Naive thymus-derived CD8-positive, alpha-beta T cell (primary cell): ENCODE measurements at places on chromosomes 11 and 22.

DNA sequence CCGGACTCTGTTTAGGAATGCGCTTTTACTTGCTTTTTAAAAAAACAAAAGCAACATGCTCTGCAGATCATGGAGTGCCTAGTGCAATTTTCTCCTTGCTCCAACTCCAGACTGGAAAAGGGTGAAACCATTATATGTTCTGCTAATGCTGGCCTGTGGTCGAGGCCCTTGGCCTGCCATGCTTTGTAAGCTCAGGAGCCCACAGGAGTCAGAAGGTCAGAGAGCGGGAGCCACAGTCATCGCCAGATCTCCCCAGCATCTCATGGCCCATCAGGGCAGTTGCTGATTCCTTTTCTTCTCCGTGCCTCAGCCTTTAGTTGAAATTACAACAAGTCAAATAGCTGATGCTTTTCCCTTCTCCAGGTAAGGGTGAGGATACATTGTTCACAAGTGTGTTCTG lies 80.3 kb downstream of the DDIAS start:
- DNase-seq, result no peak

DNA sequence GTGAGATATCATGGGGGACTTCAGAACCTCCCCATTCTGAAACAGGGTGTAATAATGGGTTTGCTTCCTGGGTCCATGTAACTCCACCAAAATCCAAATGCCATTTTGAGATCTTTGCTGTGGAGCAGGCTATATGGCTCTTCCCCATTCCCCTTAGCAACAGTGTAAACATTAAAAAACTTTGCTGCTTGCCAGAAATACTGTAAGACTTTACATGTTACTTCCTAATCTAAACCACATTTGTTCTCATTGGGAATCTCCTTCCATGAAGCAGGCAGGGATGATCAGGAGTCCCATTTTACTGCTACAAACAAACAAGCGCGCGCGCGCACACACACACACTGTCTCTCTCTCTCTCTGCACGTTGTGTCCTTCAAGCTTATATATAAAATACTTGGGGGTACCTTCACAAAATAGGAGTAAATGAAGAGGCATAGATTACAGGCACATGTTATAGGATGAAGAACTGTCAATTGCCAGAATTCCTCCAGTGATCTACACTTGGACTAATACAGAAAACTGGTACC lies 86.5 kb downstream of the ANO3 start:
- no peak for DNase-seq

GRCh38 chr11:79314906-79315689 lies 125.7 kb downstream of the TENM4 start:
- no peak for DNase-seq

- DNase-seq, result no peak
These were observed 206.2 kb upstream of the CADM1 start for GRCh38 chr11:115710426-115710825.

GRCh38 chr11:69476509-69476961 lies 4.9 kb upstream of the LINC01488 start:
- DNase-seq, result no peak

- no peak for DNase-seq
These were observed 29.4 kb upstream of the PACSIN2 start for GRCh38 chr22:43044290-43044712.

GRCh38 chr22:22025320-22026156 lies 43.0 kb upstream of the TOP3B start:
- no peak for DNase-seq

DNA sequence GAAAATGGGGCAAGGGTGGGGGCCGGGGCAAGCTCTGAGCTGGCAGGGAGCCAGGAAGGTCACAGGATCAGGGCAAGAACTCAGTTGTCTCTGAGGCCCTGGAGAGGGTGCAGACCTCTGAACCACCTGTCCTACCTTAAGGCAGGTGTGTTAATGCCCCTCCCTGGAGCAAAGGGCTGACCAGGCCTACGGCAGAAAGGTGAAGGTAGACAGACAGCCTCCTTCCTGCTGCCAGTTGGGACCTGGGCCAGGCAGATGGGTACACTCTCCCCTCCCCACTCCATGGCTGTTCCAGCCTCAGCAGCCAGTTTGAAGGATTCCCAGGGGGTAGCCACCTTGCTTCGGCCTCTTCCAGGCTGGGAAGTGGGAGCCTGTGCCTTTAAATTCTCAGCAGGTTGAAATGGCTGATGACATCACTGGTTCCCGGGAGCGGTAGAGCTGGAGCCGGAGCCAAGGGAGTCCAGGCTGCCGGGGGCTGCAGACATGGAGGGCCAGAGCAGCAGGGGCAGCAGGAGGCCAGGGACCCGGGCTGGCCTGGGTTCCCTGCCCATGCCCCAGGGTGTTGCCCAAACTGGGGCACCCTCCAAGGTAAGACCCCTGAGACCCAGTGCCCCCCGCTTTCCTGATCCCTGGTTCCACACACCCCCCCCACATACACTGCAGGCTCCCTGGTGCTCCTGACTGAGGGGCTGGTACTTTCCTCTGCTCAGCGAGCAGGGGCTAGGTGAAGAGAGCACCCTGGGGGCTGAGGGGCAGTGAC lies at the start of gene INPP5J:
Gene INPP5J (plus strand): TSS at position 435 of the 760 bp plus-strand sequence. CDS start 49 bp downstream, at position 484.
- DNase-seq, result no peak

DNA sequence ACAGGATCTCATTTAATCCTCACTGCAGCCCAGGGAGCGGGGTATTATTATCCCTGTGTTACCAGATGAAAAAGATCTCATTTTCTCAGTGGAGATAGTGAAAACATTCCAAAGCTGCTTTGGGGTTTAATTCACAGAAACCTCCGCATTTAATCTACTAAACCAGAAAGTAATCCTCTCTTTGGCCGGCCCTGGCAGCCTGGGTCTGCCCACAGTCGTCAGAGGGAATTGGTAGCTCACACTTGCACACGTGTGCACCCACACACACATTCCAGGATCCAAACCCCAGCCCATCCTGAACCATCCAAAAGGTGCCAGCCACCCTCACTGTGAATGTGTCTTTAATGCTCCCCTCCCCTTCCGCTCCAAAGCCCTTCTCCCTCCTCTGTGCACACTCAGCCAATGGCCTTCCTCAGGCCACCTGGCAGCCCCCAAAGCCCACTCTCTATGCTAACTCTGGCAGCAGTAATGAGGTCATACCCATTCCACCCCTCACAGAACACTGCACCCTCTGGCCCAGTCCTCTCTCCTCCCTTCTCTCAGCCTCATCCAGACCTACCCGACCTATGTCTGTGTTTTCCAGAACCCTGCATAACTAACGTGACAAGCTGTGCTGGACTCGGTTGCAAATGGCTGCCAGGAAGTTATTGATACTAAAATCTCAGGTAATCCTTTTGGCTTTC lies 466.2 kb downstream of the SOX6 start:
- DNase-seq, result no peak

DNA sequence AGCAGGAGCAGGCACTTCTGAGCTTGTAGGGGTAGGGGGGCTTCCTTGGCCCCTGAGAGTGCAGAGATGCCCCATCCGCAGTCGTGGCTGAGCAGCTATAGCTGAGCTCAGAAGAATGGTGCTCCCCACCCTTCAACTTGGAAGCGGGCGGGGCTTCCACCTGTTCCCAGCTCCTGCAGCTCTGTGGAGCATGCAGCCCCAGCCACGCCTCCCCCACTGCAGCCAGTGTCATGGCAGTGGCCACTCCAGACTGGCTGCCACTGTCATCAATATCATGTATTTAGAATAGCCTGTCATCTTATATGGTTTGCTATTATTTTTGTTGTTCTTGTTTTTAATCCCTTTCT lies 213.1 kb downstream of the LRRC4C start:
- DNase-seq, result no peak

GRCh38 chr11:65504674-65505465 lies 6.0 kb downstream of the MALAT1 start:
- DNase-seq, result no peak

DNA sequence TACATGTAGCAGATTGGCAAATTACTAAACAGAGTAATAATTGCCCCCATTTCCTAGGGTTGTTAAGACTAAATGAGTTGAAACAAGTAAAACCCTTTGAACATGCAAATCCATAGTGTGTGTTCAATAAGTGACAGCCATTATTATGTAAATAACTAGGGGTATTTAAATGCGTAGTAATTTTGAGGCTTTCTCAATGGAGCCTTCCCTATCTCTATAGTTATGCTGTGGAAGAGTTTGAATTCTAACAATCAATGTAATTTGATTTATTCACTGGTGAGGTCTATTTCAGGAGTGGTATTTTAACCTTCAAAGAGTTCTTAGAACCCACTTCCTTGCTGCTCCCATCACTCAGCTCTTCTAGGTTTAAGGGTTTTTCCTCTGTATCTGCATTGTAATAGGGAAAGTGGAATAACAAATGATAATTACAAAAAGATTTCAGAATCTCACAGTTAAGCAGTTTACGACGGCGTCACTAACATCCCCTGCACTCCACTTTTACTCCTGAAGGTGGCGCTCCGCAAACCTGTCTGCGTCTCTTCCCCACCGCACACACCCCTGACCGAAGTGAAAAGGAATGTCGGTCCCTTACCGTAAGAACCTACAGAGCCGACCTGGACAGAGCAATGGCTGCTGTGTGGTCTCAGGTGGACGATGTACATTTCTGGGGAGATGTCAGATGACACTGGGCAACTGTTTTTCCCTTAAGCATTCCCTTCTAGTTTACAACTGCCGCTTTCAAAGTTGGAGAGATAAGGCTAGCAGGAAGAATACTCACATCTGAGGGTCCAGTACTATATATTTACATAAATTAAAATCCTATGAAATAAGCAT lies 80.8 kb downstream of the ZC3H12C start:
- peak; percentile 25 for DNase-seq

GRCh38 chr22:49062155-49062801 lies 765.4 kb downstream of the BRD1 start:
- DNase-seq, result no peak

GRCh38 chr11:74460481-74461154 lies 6.7 kb downstream of the KCNE3 start:
- no peak for DNase-seq

GRCh38 chr11:67998150-67999045 lies 5.5 kb downstream of the UNC93B1 start:
- no peak for DNase-seq

DNA sequence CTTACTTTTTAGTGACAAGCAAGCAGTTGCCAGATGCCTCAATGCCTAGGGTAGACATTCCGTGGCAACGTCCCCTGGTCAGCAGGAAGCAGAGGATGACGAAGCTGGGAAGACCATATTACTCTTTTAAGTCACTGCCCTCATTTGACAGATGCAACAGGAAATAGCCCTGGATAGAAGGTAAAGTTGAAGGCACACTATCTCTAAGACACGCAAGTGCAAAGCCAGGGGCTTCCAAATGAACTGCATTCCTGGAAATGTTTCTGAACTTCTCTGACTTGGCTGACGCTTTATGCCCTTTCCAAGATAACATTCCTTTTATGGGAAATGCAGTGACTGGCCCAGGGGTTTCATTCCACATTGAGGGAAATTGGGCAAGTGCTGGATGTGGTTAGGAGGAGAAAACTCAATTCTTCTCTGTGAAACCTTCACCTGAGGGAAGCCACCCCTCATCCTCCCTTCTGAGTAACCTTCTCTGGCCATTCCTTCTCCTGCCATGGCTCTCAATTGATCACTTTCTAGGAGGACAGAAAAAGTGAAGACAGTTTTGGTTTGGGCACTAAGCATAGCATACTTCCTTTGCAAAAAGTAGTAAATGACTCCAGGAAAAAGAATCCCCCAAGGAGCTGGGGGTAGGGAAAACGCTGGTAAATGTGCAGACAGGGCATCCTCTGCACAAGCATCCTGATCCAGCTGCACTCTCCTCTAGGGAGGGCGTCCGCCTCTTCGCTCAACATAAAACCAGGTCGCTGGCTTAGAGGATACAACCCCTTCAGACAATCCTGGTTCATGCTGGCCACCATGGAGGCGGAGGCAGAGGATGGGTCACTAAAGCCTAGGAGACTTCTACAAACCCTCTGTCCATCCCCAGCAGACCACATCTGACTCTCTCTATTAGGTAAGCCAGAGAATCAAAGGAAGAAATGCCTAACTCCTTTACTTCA lies 14.5 kb downstream of the PCSK7 start:
- no peak for DNase-seq

DNA sequence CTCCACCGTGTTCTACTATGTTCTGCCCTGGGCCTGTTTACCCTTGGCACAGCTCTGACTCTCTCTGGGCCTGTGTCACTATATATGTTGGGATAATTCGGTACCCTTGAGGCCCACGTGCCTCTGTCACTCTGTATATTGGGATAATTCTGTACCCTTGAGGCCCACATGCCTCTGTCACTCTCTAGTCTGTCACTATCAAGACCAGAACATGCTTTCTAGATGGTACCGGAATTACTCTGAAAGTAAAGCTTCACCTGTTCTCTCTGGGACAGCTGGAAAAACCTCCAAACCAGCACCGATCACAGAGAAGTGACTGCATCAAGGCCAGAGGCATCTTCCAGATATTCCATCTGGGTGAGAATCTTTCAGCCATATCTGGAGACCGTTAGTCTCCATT lies 9.3 kb upstream of the FCHSD2 start:
- DNase-seq, result no peak

- DNase-seq, result no peak
These were observed 25.9 kb upstream of the SLC5A4 start for GRCh38 chr22:32281072-32281471.
